Large intestine (tissue), 12 donors: ENCODE measurements at places on chromosomes 5 and 9. TPM values are rescaled to one million over a fixed set of nuclear protein-coding genes. Genes with fewer than 3 reads are reported as not detected.

DNA sequence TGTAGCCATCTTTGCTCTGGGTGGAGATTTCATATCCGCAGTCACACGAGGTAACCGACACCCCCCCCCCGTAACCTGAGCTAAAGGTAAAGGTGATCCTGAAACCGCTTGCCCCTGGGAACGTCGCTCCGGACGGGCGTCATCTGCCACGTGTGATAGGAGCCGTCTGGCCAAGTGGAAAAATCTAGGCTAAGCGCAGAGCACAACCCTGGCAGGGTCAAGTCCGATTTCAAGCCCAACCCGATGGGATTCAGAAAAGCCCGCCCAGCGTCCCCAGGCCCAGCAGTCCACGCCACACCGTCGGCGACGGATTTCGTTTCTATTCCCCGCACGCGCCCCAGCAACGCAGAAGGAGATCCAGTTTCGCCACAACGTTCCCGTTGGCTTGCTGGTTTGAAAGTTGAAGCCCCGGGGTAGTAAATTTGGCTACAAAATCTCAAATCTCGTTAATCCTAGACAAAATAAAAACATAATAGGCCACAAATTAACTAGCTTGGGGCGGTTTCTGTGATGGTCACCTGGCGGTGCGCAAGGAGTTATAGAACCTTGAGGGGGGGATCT is 32.4 kb upstream of the NFIB start:
- no peak for DNase-seq

- DNase-seq: no peak
Observed at GRCh38 chr9:117945286-117945685, 241.1 kb downstream of the TLR4 start.

GRCh38 chr5:1846583-1846982 is 36.1 kb downstream of the IRX4 start:
- no peak for DNase-seq

DNA sequence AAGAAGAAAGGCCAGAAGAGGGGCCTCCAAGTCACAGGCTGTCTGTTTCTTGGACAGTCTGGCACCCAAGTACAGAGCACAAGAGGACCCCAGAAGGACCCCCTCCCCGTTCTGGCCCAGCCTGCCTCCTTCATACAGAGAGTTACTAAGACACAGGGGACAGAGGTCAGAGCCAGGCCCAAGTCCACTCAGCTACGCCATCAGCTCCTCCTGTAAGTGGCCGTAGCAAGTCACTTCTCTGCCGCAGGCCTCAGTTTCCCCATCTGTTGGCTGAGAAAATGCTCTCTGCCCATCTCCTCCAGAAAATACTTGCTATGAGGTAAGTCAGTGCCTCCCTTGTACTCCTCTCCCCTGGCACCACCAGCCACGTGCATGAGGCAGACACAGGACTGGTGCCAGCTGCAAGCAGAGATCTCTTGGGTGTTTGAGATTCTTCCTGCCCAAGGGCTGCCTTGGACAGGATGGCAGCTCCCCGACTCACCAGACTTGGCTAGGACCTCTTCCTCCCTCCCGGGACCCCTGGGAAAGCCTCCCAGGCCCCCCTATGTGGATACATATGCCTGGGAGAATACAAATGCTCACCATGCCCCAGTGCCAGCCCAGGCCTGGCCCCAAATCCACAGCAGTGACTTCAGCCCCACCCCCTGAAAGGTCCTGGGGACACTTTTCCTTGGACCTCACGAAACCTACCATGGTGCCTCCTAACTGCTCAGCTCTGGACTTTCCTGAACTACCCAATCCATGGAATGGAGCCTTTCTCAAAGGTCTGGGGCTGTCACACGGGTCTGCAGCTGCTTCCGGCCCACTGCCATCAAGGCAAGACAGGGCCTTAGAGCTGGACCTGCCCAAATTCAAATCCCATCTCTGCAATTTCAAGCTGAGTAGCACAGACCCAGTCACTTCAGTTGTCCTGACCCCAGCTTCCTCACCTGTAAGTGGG is 5.1 kb downstream of the EEIG1 start:
- no peak for DNase-seq

- no peak for DNase-seq
Observed at GRCh38 chr9:98736226-98736625, 27.5 kb upstream of the GABBR2 start.

DNA sequence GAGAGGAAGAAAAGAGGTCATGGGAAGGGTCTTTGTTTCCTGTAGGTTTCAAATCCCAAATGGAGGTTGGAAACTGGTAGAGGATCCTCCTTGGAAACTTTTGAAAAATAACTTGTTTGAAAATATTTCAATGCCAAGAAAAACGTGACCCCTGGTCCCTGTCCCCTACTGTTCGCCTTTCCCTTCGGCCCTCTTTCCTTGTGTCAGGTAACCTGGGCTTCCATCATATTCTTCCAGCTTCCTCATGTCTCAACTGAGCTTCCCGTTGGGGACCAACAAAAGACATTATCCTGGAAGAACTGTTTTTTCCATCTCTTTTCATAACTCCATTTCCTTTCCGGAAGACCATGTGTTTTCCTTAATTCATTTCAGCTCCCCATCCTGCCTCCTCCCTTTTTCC is 266.8 kb upstream of the ANKRD55 start:
- DNase-seq: no peak

DNA sequence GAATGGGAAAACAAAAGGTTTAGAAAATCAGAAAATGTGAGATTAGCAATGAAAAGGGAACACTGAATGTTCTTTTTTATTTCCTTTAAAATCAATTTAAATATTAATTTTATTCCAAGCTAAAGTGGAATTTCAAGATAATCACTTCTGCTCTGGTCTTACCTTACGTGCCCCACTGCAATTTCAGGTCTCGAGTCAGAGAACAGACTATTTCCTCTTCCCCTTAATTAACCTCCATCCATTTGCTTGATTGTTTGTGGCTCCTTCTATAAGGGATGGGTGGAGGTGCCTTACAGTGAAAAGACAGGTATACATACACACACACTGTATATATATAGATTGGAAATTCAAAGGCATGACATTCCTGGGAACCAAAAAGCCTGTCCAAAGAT is 137.1 kb downstream of the SUSD1 start:
- DNase-seq: no peak

GRCh38 chr5:143355710-143356109 is 47.8 kb downstream of the NR3C1 start:
- DNase-seq: peak; percentile 38

DNA sequence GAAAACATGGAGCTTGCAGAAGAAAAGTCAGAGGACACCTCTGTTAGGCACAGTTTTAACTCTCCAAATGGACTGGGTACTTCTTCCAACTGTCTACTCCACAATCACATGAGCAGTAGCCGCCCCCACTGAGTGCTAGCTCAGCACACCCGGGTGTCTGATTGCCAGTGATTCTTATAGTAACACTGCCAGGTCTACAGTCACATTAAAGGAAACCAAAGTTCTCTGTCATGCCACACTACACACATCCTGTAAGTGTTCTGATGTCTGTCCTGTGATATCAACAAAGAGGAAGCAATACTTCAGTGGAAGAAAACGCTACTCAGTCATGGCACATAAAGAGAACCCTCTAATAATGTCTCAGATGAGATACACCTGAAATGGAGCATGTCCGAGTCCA is at the start of gene HAVCR2:
HAVCR2 (minus strand) TSS at position 69 of the 400 bp plus-strand sequence; CDS start at position 8, 61 bp downstream.
- peak; percentile 12 for DNase-seq

DNA sequence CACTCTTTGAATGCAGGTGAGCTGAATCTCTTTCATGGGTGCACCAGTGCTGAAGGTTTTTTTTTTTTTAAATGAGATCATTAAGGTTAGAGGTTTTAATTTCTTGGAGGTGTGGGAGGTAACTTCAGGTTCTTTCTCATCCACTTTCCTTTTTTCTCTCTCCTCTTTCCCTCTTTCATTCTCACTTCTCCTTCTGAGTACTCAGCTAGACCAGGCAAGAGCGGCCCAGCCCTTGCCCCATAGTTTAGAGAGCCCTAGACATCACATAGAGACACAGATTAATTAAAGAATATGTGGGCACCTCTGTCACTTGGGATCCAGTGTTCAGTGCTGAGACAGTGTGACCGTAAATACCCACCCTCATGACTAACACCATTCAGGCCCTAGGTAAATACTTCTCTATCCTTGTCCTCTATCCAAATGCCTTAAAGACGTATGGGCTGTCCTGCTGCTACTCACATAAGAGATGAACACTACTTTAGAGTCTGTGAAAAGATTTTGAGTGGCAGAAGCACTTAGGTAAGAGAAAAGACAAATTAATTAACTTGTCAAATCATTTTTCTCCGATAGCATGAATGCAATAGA is 174.1 kb downstream of the TLE4 start:
- DNase-seq: no peak

- DNase-seq: no peak
Observed at GRCh38 chr5:128135286-128135685, 51.7 kb downstream of the SLC12A2 start.

DNA sequence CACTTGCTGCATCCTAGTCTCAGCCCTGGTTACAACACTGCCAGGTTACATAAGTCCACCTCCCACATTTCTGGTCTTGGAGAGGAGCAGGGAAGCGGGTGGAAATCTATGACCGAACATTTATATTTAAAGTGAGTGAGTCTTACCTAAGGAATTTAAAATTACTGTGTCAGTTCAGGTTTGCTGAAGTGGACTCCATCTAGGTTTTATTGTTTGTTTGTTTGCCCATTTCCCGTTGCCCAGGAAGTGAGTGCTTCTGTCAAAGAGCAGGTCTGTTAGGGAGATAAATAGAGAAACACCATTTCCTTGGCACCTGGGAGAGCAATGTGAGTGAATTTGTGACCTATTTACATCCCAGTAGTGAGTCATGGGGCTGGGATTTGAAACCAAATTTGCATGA is 179.5 kb downstream of the KIF4B start:
- no peak for DNase-seq

DNA sequence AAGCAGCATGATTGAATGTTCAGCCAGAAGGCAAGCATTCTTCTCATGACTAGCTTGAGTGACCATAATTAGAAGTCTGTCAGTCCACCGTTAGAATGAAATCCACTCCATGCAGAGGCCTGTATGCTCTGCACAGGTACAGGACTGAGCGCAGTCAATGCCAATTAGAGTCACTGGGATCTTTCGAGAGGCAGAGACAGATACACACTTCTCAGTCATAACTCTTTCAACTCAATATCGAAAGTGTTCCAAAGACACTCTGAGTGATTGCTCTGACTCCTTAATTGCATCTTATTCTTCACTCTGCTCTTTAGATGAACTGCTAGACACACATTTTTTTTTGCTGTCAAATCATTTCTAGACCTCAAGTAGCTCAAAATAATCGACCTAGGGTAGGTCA is 203.6 kb downstream of the GABRB2 start:
- DNase-seq: no peak

DNA sequence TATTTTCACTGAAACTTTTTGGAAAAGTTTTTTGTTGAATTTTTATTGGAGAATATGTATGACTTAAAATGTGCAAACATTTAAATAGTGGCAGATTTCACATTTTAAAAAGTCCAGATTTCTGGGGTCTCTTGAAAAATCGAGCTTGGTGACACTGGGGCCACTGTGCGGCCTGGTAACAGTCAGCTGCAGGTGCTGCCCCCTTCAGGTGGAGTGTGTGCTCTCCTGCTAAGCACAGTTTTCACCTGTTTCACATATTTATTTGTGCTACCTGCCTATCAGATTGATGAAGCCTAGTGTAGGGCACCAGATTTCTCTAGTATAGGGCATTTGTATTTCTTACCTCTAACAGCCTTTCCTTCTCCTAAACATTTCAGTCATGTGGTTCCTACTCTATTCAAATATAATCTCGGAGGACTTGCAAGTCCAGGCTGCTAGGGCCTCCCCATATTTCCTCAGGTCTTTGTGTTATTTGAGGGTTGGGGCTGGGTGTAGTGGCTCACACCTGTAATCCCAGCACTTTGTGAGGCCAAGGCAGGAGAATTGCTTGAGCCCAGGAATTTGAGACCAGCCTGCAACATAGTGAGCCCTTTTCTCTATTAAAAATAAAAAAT is 95.8 kb upstream of the KLF9 start:
- DNase-seq: no peak

DNA sequence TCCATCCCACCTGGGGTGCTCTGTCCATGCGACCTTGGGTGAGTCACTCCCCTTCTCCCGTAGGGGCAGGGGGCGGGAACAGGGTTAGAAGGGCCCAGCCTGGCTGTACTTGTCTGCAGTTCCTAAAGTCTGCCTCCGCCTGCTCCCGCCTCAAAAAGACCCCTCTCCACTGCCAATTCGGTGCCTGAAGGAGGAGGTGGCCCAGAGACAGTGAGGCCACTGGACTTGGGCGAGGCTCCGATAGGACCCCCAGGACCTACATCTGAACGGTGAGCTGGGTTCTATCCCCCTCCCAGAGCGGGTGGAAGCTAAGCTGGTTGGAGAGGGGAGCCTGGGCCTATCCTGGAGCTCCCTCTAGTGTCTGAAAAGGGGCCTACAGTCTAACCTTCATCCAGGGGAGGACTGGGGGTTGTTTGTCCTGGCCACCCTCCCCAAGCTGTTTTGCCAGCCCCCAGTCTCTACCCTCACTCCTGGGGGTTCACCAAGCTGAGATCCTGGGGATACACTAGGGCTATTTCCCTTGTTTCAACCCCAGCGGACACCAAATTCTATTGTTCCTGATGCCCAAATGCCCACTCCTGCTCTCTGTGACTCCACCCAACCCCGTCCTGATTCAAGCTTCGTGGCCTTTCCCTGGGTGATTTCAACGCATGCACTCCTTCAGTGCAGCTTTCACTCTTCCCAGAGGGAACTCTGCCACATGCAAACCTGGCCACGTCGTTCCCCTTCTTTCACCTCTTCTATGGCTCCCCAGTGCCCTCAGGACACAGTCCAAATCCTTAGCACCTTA is 6.1 kb upstream of the CRB2 start:
- DNase-seq: peak; percentile 52

DNA sequence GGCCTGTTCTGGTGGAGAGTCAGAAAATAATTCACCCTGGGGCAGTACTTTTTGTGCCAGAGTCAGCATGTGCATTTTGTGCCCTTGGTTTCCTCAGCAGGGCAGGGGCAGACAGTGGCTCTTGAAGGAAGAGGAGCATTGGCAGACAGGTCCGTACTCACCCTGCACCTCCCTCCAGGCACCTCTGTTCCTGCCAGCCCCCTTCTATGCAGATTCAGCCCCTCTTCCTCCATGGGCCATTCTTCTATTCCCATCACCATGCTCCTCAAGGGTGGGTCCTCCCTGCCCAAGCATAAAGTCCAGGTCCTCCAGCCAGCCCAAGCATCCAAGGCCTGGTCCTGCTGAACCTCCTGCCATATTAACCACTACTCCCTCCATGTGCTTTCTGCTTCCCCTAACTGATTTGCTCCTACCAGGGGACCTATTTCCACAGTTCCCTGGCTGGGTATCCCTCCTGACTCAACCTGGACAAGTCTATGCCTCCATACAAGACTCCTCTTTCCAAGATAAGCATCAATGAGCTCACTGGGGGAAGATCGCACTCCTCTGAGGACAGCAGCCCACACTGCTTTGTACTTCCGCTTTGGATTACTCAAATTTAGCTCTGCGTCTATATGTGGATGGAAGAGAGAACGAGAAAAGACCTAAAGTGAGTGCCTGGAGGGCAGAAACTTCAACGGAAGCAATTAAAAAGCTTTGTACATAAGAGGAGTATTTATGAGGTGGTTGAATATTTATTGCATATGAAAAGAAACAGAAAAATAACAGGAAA is 9.3 kb upstream of the ACSL6 start:
- no peak for DNase-seq

- DNase-seq: no peak
Observed at GRCh38 chr5:95970359-95970704, 8.7 kb upstream of the ELL2 start.

Gene QRFP
- polyA plus RNA-seq: 0.36 TPM

Gene AGXT2
- polyA plus RNA-seq: 33.8 TPM

Gene C5orf58
- polyA plus RNA-seq: 1.0 TPM

Gene DPYSL3
- polyA plus RNA-seq: 110 TPM

Gene SHOC1
- 0.10 TPM for polyA plus RNA-seq

Gene TLR4
- 6.2 TPM for polyA plus RNA-seq

Gene PCDHGA1
- 0.30 TPM for polyA plus RNA-seq

Gene PCDHB11
- 1.1 TPM for polyA plus RNA-seq

Gene NR6A1
- 5.0 TPM for polyA plus RNA-seq

Gene BAAT
- polyA plus RNA-seq: 0.60 TPM

Gene ADAMTS6
- 2.3 TPM for polyA plus RNA-seq
